ENCODE measurements at places on chromosomes 2 and 18. TPM values are rescaled to one million over a fixed set of nuclear protein-coding genes. Genes with fewer than 3 reads are reported as not detected.

The CPO gene
- total RNA-seq = not detected

The IL1F10 gene
- not detected for total RNA-seq

The SERPINB11 gene
- not detected for total RNA-seq

The ST6GAL2 gene
- not detected for total RNA-seq

The SLC9A2 gene
- total RNA-seq = not detected

DNA sequence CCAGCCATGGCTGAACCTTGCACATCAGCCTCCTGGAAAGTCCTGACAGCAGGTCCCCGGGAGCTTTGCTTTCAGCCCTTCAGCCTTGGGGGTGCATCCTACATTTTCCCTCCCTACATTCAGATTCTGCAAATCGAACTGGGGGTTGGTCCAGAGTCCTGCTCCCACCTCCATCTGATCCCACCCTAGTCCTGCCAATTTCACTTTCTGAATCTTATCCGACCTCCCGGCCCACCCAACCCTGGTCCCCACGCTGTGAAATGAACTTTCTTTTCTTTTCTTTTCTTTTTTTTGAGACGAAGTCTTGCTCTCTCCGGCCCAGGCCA lies 47.8 kb upstream of the ODC1 start:
- peaks cover 29% of the 10 kb centered on the region for H3K4me1 ChIP-seq
- H3K27ac ChIP-seq = no peak overlapping the region
- H3K27me3 ChIP-seq = no peaks in the 10 kb centered on the region

GRCh38 chr18:50830544-50830943 lies 10.7 kb upstream of the MRO start:
- no peak for DNase-seq
- no peak overlapping the region for H3K27ac ChIP-seq
- no peaks in the 10 kb centered on the region for H3K27me3 ChIP-seq
- no peaks in the 10 kb centered on the region for H3K4me1 ChIP-seq
- H3K4me3 ChIP-seq = no peak overlapping the region

GRCh38 chr2:199874209-199874608 lies 23.2 kb upstream of the FTCDNL1 start:
- no peaks in the 10 kb centered on the region for H3K27me3 ChIP-seq
- H3K27ac ChIP-seq = no peak overlapping the region
- H3K4me1 ChIP-seq = no peaks in the 10 kb centered on the region
- no peak for DNase-seq
- H3K4me3 ChIP-seq = no peak overlapping the region

DNA sequence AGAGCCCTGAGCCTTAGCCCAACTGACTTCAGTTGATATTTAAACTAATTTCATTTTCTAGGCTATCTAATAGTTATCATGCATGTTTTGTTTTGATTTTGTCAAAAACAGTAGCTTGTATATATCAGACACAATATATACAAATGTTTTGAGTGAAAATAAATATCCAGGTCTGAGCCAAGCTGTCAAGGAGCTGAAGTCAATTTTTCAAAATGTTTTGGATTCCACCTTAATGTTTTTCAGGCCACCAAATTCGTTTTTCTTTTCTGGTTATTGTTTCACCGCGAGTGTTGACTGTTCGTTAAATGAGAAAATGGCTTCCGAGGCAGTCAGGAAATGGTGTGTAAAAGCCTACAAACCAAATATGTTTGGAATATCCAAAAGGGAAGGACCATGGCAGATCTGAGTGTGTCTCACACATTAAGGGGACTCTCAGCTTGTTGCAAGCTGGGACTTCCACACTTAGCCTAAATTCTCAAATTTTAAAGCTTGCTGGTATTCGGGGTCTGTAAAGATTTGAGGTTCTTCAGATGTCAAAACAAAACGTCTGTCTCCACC lies 2.8 kb downstream of the HOXD12 start:
- peaks cover 79% of the 10 kb centered on the region for H3K27me3 ChIP-seq
- H3K4me1 ChIP-seq = peaks cover 12% of the 10 kb centered on the region
- H3K36me3 ChIP-seq = no peaks in the 10 kb centered on the region
- H3K27ac ChIP-seq = no peak overlapping the region

- H3K4me1 ChIP-seq = peaks cover 90% of the 10 kb centered on the region
- DNase-seq = no peak
- no peak overlapping the region for H3K27ac ChIP-seq
- H3K36me3 ChIP-seq = peaks cover 4% of the 10 kb centered on the region
- no peak overlapping the region for H3K4me3 ChIP-seq
- H3K27me3 ChIP-seq = no peaks in the 10 kb centered on the region
Observed at GRCh38 chr2:203744091-203744490, 37.7 kb downstream of the CD28 start.

- no peaks in the 10 kb centered on the region for H3K36me3 ChIP-seq
- no peak overlapping the region for H3K27ac ChIP-seq
- no peaks in the 10 kb centered on the region for H3K27me3 ChIP-seq
- H3K4me1 ChIP-seq = no peaks in the 10 kb centered on the region
- no peak overlapping the region for H3K4me3 ChIP-seq
Observed at GRCh38 chr2:31919499-31919898, 91.3 kb downstream of the MEMO1 start.
